ENCODE measurements at places on chromosomes 11 and 22.
A peak's percentile ranks its signal among the peaks of the same experiment; 100 is the strongest.

DNA sequence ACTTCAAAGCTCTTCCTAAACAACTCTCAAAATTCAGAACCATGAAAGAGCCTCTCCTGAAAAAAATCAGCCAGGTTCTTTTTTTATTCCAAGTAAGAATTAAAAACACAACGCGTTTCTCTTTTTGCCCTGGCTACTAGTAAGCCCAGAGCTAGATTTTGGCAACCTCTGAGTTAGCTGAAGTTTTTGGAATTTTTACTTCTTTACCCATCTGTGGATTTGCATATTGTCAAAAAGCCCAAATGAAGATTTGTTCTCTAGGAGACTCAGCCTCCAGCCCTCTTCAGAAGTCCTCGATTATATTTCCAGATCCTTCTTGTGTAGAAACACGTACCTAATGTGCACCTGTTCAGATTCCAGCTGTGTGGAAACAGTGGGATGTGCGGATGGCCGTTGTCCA is 517.9 kb downstream of the TBC1D22A start:
- DNase-seq: no peak

- no peak for DNase-seq
These were observed 644.4 kb downstream of the TBC1D22A start for GRCh38 chr22:47406896-47407295.

DNA sequence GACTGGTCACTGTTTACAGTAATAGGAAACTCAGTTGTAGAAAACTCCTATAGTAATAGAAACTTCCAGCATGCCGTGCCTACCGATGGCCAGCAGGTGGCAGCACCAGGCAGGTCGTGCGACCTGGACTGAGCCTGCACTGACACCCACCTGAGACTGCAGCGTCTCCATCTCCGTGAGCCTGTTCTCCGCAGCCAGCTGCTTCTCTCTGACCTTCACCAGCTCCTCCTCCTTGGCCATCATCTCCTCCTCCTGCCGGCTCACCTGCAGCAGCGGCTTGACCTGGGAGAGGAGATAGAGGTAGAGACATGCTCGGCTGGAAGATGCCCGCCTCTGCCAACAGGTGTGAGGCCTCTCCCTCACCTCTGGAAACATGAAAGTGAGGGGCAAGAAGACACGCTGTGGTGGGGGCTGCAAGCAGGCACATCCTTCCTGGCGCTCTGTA is 48.5 kb downstream of the APOL1 start:
- peak; percentile 61 for DNase-seq

GRCh38 chr11:62143727-62144126 is 19.9 kb downstream of the INCENP start:
- DNase-seq: no peak

GRCh38 chr22:36610056-36610455 is 81.1 kb upstream of the EIF3D start:
- DNase-seq: no peak

DNA sequence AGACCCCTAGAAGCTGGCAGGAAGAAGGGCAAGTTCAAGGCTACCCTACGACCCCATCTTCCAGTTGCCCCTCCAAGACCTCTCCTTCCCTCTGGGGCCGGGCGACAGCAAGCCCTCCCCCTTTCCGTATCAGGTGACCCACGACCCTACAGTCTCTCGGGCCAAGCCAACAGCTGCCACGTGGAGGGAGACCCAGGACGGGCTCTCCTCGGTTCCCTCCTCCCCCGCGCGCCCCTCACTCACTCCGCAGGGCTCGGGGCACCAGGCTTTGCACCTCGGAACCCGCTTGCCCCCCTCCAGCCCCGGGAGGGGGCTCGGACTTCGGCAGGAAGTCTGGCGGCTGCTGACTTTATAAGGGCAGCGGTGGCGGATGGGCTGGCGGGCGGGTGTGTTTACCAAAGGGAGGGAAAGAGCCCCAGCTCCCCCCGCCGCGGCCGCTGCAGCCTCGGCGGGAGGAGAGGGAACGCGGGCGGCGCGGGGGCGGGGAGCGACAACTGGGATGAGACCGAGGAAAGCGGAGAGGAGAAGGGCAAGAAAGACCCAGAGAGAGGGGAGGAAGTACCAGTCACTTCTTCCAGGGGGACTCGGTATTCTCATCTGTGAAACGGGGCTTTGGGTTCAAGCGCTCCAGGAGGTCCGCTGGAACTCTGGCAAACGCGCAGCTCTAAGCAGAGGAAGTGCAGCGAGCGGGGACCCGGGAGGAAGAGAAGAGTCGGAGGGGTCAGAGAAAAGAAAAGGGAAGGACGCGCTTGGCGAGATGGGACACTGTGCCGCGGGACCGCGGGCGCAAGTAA is 767 bp downstream of the SLC43A1 start:
- no peak for DNase-seq

GRCh38 chr11:72380132-72380503 is 54.2 kb downstream of the CLPB start:
- DNase-seq: no peak

DNA sequence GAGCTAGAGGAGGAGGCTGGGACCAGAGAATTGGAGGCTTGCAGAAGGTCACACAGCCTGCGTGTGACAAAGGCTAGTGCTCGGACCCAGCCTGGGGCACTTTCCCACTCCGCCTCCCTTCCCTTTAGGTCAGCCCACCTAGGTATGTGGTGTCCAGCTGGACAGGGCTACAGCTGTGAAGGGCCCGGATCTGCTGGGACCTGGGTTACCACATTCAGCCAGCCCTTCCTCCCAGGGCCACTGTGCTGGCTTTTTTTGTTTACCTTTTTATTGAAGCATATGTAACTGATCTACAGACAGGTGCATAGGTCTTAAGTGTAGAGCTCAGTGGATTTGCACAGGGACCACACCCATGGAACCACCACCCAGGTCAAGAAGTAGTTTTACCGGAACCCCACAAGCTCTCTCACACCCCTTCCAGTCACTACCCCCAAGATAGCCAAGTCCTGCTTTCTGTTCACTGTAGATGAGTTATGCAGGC is 8.7 kb downstream of the CAPN5 start:
- no peak for DNase-seq

GRCh38 chr22:37681556-37682049 is 4.5 kb upstream of the NOL12 start:
- DNase-seq: no peak

GRCh38 chr11:133306019-133306418 is 226.3 kb downstream of the OPCML start:
- DNase-seq: no peak

- no peak for DNase-seq
These were observed 67.8 kb downstream of the RBFOX2 start for GRCh38 chr22:35960854-35961253.

DNA sequence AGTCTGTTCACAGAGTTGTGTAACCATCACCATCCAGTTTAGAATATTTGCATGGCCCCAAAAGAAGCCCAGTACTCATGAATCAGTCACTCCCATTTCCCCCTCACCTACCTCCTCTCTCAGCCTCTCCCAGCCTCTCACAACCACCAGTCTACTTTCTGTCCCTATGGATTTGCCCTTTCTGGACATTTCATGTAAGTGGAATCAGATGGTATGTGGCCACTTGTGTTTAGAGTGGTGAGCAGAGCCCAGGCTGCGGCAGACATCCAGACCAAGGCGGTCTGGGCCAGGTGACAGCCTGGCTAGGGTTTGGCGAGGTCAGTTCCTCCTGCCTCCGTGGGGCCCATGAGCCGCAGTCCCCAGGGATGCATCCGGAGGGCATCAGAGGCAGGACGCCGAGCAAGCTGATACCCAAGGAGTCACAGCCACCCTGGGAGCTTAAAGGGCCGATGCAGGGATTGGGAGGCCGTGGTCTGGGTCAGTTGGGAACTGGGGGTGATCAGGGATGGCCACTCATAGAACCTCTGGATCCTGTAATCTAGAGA is 53.3 kb upstream of the CLDN5 start:
- DNase-seq: no peak

DNA sequence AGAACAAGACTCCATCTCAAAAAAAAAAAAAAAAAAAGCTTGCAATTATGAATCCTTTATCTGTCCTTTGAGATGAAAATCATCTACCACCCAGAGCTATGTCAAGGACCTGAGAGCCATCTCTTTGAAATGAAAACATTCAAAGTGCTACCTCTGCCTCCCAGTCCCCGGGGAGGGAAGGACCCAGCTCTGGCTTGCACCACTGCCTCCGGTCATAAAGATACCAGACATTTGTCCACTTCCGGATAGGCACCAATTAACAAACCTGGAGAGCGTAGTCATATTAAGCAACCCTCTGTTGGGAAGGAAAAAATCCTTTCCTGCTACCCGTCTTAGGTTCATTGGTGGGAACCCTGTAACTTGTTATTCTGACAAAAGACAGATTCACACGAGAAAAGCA is 98.6 kb downstream of the ARHGAP8 start:
- DNase-seq: no peak

- no peak for DNase-seq
These were observed 99.8 kb downstream of the FBXO7 start for GRCh38 chr22:32574411-32574810.

DNA sequence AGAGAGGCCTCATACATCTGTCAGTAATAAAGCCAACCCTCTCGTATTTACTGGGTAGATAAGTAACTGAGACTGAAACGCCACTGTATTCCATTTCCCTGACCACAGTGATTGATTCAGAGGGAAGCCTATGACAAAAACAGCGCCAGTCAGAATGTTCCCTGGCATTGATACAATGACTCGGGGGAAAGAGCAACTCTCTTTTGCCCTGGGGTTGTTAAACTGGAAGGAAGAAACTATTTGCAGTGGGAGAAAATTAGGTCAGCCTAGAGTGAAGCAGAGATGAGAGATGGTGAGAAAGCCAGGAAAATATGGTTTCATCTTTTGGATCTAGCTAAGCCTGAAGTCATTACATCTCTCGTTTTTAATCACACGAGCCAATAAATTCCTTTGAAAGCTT is 48.6 kb upstream of the RBFOX2 start:
- no peak for DNase-seq

DNA sequence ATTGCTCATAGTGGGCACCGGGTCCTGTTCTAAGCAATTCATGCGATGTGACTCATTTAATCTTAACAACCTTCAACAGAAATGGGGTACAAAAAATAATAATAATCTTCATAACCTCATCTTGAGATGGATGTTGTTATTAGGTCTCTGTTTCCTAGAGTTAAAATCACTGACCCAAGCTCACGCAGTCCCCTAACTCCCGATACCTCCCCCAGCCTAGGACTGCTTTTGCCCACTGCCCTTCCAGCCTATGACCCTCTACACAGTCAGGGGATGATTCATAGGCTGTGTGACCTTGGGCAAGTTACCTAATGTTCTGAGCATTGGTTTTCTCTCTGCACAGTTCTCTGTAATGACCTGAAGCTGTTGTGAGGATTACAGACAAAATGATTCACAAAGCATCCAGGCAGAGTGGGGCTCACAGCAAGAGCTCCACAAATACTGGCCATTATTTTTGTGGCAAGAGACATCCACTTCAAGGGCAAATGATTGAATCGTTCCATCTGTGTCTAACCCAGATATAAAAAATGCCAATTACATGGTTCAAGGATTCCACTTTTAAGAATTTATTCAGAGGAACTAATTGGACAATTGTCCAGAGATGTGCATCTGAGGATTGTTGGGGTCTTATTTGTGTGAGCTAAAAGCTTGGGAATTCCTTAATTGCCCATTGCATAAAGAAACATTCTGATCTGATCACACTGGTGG is 20.0 kb downstream of the MTFP1 start:
- DNase-seq: no peak

DNA sequence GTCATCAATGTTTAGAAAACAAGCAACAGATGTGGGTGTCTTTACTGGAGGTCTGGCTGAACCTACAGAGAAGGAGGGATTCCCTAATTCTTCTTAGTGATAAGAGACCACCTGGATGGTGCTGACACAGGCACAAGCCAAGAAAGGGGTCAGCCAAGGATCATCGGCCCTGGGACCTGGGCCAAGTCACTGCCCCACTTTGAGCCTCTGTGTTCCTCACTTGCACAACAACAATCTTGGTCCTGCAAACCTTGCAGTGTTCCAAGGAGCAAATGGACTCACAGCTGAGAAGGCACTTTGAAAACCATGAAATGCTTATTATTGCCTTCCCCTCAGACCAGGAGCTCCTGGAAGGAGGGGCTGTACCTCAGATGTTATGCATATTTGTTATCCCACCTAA is 7.0 kb upstream of the KCNE3 start:
- no peak for DNase-seq

GRCh38 chr22:22748297-22748743 is 103.9 kb downstream of the GGTLC2 start:
- no peak for DNase-seq

GRCh38 chr11:62705413-62705812 is 1.8 kb downstream of the BSCL2 start:
- DNase-seq: no peak

DNA sequence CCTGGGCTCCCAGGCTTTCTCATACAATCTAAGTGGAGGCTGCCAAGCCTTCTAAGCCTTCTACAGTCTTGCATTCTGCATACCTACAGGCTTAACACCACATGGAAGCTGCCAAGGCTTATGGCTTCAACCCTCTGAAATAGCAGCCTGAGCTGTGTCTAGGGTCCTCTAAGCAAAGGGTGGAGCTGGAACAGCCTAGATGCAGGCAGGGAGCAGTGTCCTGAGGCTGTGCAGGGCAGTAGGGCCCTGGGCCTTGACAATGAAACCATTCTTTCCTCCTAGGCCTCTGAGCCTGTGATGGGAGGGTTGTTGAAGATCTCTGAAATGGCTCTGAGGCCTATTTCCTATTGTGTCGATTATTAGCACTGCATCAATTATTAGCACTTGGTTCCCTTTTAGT is 150.9 kb upstream of the GRK3 start:
- no peak for DNase-seq

- no peak for DNase-seq
These were observed 151.4 kb downstream of the BRD1 start for GRCh38 chr22:49676230-49676629.

GRCh38 chr11:64747961-64748665 is 4.2 kb upstream of the RASGRP2 start:
- DNase-seq: no peak

GRCh38 chr22:37549704-37550059 is 10.6 kb upstream of the CDC42EP1 start:
- no peak for DNase-seq

DNA sequence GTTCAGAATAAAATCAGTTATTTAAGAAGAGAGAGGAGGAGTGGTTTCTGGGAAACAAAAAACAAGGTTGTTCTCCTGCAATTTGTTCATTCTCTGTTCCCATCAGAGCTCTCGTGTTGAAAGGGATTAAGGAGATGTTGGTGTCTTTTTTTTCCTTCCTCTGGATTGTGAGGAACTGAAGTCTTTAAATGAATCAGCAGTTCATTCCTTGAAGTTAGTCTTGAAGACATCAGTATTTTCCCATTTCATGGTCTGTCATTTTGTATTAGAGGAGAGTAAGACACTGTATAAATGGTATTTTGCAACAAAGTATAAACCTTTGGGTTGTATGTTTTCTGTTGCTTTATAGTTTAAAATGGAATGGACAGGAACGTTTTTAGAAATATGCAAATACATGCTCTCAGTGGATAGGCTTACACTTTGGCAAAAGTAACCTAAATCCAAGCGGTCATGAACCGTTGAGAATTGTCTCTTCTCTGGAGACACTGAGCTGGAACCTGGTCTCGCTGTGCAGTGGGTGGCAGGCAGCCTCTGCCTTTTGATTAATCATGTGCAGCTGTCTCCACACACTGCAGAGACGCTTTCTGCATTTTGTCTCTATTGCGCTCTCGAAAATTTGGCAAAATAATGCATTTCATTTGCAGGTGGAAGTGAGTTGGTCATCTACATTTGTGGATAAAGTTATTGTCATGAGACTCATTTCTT is 33.0 kb downstream of the SAMM50 start:
- no peak for DNase-seq

GRCh38 chr22:46671824-46672432 is 51.7 kb downstream of the GRAMD4 start:
- no peak for DNase-seq
